Left hindlimb (tissue), 1 donor: ENCODE measurements at places on chromosomes 11 and 22.

GRCh38 chr22:36151006-36151595, 9.5 kb downstream of the APOL3 start:
- no peak for DNase-seq

- DNase-seq, result no peak
These were observed 99.0 kb upstream of the HSD17B12 start for GRCh38 chr11:43581370-43582023.

- no peak for DNase-seq
These were observed 7.6 kb downstream of the TP53I11 start for GRCh38 chr11:44943118-44943517.

DNA sequence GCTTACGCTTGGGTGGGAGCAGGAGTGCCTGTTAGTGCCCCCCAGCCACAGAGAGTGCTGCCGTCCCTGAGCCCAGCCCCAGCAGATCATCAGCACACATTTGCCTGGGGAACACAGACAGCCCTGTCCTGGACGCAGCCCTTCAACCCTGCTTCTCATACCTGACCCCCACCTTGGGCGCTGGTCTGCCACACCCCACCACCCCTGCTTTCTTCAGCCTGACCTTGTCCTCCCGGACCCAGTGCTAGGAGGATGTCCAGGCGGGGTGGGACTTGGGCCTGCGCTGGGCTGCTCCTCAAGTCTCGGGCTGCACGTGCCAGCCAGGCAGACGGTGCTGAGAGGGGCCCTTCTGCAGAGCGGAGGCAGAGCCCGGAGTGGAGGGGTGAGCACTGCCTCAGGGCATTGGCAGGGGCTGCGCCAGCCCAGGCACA, 119.2 kb downstream of the KCNQ1OT1 start:
- DNase-seq, result no peak

DNA sequence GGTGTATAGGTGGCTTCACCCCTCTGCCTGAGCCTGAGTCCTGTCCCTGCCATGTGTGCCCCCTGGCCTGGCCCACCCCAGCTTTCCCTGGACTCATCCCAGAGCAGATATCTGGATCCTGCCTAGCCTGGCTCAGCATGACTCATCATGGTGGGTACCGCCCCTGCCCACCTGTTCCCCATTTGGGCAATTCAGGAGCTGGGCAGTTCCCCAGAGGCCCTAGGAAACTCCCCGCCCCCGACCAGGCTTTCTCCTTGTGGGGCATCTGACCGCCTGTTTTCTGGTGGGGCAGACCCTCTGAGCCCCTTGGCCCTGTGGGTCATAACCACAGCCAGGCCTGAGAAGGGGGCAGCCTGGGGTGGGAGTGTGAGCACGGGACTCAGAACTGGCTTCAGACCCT, 4.4 kb downstream of the TSPO start:
- DNase-seq, result no peak

DNA sequence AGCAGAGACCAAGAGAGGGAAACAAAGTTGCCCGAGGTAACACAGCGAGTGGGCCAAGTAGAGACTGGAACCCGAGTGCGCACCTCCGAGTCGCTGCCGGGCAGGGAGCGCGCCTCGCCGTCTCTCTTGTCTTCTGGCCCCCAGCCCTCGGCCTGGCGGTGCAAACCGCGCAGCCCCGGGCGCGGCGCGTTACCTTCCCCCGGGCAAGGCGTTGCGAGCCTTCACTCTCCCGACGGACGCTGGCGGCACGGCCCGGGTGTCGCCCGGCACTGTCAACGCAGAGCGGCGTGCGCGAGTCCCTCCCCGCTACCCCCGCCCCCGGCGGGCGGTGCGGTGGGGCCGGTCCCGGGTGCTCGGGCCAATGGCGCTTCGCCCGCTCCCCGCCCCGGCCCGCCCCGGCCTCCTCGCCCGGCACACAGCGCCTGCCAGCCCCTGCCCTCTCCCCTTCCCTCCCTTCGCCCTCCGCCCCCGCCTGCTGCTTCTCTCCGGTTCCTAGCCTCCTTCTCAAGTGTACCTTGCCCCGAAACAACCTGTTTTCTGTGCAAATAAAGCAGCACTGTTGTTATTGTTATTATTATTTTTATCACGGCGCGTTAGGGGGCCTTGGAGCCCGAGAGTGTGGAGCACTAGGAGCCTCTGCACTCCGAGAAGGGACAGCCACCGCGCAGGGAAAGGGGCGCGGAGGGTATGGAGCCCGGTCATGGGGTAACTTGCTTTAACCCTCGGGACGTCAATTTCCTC, at the start of gene SYTL2:
TSS of gene SYTL2 (minus strand) at position 271 of the 741 bp plus-strand sequence. CDS start 53,416 bp downstream, outside the sequence.
- DNase-seq, result peak; percentile 79

DNA sequence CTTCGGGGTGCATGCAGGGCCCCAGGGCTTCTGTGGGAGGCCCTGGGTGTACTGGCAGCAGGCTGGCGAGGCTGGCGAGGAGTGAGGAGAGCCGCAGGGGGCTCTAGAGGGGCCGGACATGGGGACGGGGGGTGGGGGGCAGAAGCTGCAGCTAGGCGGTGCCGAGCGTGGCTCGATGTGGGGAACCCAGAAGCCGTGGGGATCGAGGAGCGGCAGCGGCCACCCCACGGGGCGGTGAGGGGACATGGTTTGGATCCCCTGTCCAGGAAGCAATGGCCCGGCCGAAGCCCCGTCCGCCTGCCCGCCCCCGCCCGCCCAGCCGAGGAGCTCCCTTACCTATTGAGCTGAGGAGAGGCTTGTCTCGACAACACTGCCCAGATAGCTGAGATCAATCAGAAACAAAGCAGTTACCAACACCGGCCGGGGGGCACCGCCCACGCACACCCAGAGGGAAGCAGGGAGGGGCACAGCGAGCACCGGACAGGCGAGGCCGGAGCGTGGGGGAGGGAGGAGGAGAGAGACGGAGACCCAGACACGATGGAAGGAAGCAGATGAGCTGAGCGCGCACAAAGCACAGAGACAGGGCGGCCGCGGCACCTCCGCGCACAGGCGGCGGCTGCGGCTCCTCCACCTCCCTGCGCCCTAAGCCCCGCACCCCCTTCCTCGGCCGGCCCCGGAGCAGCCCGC, 38.7 kb downstream of the IGSF9B start:
- no peak for DNase-seq

- no peak for DNase-seq
These were observed 38.5 kb downstream of the CDON start for GRCh38 chr11:126024123-126024522.

DNA sequence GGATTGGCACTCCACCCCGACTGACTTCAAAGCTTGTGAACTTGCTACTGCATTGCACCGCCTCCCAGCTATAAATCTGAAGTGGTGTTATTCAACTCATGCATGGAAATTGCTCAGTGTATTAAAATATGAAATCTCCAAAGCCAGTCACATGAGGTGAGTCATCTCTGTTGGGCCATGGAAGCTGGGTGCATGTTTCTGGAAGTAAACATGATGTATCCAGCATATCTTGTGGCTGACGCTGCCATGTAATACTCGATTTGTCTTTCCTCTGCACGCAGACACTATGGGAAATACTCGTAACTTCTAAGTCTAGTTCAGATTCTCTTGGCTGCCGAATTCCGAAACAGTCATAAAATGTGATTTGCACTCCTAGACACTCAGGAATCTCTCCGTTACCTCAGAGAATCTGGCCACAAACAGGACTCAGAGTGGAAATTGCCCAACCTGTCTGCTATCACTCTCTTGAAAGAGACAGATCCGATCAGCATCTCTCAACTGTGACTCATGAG, 154.9 kb upstream of the MPPED2 start:
- peak; percentile 36 for DNase-seq

DNA sequence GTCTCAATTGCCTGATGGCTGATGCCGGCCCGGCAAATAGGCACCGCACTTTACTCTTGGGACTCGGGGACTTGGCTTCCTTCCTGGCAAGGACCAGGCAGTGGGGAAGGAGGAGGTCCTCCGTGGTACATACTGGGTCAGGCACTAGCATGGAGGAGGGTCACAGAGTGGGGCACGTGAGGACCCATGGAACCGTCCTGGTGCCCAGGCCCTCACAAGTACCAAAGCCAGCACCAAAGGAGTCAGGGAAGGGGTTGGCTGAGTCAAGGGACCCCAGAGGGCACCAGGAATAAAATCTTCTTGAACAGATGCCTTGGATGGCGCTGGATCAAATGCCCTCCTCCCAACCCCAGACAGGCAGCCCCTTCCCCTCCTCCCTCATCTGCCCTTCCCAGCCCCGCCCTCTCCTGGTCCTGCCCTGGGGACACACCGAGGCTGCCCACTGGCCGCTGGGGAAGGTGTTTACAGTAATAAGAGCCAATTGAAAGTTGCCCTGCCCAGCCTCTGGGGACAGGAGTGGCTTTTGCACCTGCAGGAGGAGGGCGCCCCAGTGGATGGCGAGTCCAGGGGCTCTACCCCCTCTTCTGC, 5.6 kb upstream of the CARNS1 start:
- DNase-seq, result no peak

DNA sequence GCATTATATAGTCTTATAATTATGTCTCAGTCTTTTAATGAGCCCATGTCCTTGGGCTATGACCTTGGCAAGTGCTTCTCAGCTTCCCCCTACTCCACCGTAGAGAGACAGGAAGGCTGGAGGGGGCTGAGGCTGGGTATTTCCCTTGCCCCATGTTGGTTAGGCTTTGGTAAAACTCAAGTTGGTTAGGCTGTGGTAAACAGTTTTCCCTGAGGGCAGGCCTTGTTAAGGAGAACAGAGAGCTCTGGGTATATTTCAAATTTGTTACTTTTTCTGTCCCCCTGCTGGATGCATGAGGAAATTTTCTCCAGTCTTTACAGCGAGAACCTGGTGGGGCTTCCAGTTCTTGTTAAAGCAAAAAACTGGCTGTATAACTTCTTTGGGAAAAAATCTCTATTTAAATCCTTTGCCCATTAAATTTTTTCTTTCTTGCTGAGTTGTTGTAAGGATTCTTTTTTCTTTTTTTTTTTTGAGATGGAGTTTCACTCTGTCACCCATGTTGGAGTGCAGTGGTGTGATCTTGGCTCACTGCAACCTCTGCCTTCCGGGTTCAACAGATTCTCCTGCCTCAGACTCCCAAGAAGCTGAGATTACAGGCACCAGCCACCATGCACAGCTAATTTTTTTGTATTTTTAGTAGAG, 12.2 kb upstream of the DCHS1 start:
- DNase-seq, result no peak

DNA sequence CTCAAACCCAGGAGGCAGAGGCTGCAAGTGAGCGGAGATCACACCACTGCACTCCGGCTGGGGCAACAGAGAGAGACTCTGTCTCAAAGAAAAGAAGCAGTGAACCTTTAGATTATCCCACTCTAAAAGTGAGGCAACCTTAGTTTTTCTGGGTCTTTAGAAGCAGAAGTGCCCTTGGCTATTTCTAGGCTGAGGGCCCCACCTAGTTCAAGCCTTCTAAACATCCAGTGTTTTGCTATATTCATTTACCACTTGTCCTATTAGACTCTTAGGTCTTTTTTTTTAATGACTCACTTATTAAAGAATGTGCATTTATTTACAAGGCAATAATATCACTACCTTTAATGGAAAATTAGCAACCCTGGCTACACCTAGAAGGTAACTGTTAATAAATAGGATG, 16.7 kb upstream of the EHF start:
- DNase-seq, result no peak

- no peak for DNase-seq
These were observed 106.9 kb downstream of the TBC1D22A start for GRCh38 chr22:46869329-46869728.

GRCh38 chr11:11122749-11123148, 230.3 kb downstream of the CSNK2A3 start:
- DNase-seq, result no peak

DNA sequence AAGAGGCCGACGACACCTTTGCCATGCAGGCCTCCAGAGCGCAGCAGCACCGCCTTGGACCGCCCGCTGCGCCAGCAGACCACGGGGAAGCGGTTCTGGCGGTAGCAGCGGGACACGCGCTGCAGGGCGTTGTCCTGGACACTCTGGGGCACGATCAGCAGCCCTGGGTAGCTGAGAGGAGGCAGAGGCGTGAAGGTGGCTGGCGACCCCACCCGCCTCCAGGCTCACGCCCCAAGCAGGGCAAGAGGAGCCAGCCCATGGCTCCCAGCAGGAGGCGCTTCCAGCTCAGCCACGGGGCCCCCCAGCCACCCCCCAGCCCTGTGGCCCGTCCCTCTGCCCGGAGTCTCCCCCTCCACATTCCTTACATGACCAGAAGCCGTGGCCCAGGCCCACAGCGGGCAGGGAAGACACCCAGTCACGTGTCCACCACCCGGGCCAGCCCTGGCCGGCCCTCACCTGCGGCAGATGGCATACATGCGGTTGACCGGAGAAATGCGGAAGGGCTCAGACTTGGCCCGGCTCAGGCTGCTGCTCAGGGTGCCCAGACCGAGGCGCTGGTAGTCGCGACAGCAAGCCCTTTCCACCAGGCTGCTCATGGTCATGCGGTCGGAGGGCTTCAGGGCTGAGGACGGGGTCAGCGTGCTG, 15.2 kb downstream of the SBF1 start:
- no peak for DNase-seq

DNA sequence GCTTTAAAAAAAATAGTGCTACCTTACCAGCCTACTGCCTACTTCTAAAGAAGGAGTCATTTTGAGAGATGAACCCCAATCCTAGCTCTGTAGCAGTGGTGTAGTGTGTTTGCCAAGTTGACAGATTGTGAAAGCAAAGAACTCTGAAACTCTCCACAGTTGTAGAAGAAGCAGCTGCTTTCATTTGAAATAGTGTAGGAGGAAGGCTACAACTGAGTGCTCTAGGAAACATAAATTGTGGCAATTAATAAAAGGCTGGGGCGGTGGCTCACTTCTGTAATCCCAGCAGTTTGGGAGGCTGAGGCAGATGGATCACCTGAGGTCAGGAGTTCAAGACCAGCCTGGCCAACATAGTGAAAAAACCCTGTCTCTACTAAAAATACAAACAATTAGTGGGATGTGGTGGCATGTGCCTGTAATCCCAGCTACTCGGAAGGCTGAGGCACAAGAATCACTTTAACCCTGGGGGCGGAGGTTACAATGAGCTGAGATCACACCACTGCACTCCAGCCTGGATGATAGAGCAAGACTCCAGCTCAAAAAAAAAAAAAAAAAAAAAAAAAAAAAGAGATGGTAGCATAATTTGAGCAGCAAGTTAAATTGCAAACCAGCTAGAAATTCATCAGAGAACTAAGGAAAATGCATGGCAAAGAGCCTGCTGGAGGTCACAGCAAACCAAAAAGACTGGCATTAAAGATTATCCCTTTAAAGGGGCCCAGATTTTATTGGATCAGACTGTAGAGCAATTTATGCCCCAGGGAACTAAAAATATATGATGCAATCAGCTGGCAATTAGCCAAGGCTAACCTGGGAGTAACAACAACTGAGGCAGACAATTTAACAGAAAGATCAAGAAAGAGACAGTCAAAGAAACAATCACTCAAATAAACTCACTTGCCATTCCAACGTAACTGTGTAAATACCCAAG, 112.6 kb downstream of the LUZP2 start:
- no peak for DNase-seq

- no peak for DNase-seq
These were observed 3.8 kb upstream of the TMEM123 start for GRCh38 chr11:102456381-102456780.

DNA sequence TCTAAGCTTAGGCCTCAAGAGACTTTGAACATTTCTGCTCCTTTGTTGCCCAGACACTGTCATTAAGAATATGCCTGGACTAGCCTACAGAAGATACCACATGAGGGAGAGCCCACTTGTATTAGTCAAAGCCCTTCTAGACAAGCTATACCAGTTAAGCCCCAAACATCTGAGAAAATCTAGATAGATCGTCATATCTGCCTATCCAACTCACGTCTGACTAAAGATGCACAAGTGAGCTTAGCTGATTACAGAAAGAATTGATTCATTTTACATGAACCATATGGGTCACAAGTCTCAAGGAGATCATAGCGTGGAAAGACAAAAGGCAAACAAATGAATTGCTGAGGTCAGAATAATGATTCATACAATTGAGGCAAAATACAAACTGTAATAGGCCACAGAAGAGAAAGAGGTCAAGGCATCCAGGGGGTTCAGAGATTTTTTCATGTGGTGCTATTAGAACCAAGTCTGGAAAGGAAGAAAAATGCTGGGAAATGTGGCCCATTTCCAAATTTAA, 1155.5 kb upstream of the TENM4 start:
- DNase-seq, result no peak
